ENCODE measurements at places on chromosomes 2 and 18.
A peak's percentile ranks its signal among the peaks of the same experiment; 100 is the strongest.

- DNase-seq: no peak
Measured at GRCh38 chr2:60170272-60170671, 383.2 kb downstream of the BCL11A start.

- no peak for DNase-seq
Measured at GRCh38 chr2:65731476-65731875, 299.1 kb upstream of the SPRED2 start.

DNA sequence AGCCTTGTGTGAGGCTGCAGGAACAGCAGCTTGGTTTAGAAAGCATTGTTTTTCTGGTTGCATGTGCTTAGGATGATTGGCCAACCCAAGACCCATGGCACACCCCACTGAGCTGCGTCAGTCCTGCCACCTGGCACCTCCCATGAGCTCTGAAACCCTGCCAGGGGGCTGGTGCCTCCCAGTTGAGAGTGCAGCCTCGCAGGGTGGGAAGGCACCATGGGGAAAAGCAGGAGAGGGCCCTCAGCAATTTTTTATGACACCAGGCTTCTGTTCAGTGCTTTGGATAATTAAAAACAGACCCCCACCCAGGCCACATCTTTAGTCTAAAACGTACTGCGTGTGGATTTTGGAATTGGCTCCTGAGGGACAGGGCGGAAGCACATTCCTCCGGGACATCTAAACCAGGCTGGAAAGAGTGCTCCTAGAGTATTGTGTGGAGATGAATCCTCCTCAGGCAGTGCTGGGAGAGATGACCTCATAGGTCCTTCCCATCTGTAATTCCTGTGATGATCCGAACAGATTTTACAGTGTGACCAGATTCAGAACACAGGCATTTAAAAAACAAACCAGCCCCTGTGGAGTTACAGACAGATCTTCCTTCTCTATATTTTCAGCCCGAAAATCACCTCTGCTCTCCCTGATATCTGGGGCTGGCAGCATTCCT, 438.3 kb downstream of the ZNF521 start:
- no peak for DNase-seq

DNA sequence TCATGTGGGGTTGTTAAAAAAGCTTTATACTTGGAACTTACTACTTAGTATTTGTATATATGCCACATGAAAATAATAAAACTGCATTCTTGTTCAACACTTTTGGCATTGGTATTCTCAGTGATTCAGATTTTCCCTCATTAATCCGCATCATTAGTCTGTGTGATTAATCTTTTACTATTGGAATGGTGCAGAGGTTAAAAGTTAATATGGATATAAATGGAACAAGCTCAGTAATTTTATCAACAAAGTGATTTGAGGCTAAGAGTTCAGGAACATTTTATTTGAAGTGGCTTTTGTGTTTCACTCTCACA, 45.4 kb upstream of the REG3G start:
- DNase-seq: peak; percentile 30

- no peak for DNase-seq
Measured at GRCh38 chr18:58367425-58368140, 261.3 kb downstream of the ALPK2 start.

- DNase-seq: no peak
Measured at GRCh38 chr2:106867196-106867953, 18.6 kb downstream of the ST6GAL2 start.

DNA sequence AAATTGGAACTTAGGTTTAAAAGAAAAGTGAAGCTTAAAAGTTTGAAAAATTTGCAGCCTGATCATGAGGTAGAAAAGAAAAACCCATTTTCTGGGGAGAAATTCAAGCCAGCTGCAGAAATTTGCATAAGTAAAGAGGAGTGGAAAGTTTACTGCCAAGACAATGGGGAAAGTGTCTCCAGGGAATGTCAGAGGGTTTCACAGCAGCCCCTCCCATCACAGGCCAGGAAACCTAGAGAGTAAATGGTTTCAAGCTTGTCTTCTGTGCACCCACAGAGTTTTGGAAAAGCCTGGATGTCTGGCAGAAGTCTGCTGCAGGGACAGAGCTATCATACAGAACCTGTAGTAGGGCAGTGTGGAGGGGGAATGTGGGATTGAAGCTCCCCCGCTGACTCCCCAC, 254.0 kb upstream of the FSIP2 start:
- DNase-seq: no peak

- no peak for DNase-seq
Measured at GRCh38 chr2:182903566-182903965, 37.1 kb upstream of the FRZB start.

- peak; percentile 89 for DNase-seq
Measured at GRCh38 chr18:36296650-36297416, 680 bp upstream of the FHOD3 start.

DNA sequence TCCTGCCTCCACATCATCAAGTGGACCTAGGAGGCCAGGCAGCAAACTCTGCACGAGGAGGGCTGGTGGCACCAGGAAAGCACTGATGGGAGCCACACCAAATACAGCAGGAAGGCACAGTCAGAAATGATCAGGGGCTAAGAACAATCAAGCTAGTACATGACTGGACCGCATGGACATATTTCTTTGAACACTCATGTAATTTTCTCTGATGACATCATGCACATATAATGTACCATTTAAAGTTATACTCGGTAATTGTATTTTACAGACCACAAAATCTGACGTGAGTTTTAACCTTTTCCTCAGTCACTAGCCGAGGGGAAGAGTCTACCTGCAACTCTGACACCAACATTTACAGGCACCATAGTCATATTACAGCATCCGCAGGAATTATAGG, 76.7 kb downstream of the XDH start:
- no peak for DNase-seq

- no peak for DNase-seq
Measured at GRCh38 chr18:34932363-34932762, 108.8 kb upstream of the MAPRE2 start.

GRCh38 chr18:75159646-75160356, 49.1 kb downstream of the PTGR3 start:
- DNase-seq: peak; percentile 39

DNA sequence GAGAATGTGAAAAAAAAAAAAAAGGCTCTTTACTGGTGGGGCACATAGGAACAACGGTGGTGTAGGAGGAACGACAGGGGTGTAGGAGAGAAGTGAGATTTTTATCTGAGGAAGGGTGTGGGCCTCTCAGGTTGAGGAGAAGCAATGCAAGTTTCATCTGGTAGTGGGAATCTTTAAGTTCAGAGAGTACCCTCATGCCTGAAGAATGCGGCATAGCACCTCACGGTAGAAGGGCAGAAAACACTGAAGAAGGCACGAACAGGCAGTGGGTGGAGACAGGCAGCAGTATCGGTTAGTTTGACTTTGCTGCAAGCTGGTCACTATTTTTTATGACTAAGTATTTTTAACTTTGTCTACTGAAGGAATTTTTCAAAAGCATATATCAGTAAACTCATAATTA, 52.2 kb upstream of the TSPYL6 start:
- no peak for DNase-seq

- DNase-seq: peak; percentile 91
Measured at GRCh38 chr2:199462956-199463692, 5.4 kb upstream of the SATB2 start.

DNA sequence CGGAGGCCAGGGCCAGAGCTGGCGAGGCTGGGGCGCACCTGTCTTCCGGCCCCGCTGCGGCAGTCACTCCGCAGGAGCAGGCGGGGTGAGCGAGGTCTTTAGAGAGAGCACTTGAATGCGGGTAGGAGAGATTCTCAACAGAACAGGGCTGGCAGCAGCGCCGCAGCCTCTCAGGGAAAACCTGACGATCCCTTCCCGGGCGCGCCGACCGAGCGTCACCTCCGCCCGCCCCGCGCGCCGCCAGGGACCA, 526 bp downstream of the PRKRA start:
- no peak for DNase-seq

DNA sequence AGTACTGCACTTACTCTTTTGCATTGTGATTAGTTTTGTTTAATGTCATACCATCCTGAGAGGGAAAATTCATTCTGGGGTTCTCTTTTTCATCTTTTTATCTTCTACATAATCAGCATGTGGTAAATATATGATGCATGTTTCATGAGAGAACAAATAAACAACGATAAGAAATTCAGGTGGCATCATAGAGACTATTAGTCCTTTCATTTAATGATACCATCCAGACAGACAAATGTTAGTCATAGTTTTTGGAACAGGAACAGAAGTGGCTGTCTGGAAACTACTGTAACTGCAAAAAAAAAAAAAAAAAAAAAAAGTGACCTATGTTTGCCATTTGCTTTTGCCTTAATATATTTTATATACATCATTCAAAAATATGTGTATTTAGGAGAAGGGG, 761.0 kb downstream of the EPHA4 start:
- no peak for DNase-seq

- DNase-seq: peak; percentile 54
Measured at GRCh38 chr2:60484133-60484645, 69.3 kb downstream of the BCL11A start.

DNA sequence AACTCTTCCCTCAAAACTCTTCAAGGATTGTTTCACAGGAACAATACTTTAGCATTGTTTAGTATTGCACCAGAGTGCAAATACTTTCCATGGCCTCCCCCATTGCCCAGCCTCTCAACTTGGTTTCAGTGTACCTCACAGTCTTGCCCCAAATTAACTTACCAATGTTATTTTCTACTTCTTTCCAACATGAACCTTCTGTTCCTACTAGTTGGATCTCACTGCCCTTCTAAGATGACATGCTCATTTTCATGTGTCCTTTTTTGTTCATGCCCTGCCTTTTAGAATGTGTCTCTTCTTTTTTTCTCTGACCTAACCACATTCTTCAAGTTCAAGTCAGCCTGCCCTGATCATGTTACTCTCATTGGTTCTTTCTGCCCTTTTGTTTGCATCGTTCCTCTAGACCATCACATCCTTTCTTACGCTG, 4.1 kb downstream of the SPATS2L start:
- no peak for DNase-seq

DNA sequence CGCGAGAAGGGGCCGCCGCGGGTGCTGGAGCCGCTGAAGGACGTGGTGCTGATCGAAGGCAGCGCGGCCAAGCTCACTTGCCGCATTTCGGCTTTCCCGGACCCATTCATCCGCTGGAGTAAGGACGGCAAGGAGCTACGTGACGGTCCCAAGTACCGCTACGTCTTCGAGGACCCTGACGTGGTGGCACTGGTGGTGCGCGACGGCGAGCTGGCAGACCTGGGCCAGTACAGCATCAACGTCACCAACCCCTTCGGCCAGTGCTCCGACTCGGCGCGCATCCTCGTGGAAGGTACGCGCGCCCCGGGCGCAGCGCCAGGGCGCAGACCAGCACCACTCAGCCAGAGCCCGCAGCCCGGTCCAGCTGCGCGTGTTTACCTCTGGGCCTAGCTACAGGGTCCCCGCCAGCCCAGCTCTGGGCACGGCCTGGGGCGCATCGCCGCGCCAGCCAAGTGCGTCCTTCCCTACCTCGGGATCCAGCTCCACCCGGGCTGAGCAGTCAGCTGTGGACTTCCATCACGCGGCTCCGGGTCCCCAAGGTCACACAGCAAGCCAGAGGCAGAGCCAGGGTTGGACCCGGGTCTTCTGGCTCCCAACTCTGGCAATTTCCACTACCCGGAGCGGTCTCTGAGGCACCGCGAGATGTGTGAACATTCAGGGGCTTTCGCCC, 1.7 kb upstream of the GMPPA start:
- peak; percentile 56 for DNase-seq

GRCh38 chr2:52877703-52878102, 889.9 kb upstream of the CHAC2 start:
- no peak for DNase-seq

- DNase-seq: no peak
Measured at GRCh38 chr2:167697194-167697593, 550.2 kb downstream of the STK39 start.

GRCh38 chr2:16666449-16666801, 791 bp upstream of the CYRIA start:
- DNase-seq: no peak

DNA sequence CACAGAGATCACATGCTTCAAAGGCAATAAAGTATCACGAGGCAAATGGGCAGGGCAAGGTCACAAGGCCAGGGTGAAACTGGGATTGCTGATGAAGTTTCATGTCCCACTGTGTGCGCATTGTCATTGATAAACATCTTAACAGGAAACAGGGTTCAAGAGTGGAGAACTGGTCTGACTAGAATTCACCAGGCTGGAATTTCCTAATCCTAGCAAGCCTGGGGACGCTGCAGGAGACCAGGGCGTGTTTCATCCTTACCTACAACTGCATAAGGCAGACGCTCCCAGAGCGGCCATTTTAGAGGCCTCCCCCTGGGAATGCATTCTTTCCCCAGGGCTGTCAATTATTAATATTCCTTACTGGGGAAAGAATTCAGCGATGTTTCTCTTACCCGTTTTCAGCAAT, 33.2 kb downstream of the PTPN4 start:
- no peak for DNase-seq

- DNase-seq: no peak
Measured at GRCh38 chr2:201768918-201769317, 11.8 kb downstream of the ALS2 start.

DNA sequence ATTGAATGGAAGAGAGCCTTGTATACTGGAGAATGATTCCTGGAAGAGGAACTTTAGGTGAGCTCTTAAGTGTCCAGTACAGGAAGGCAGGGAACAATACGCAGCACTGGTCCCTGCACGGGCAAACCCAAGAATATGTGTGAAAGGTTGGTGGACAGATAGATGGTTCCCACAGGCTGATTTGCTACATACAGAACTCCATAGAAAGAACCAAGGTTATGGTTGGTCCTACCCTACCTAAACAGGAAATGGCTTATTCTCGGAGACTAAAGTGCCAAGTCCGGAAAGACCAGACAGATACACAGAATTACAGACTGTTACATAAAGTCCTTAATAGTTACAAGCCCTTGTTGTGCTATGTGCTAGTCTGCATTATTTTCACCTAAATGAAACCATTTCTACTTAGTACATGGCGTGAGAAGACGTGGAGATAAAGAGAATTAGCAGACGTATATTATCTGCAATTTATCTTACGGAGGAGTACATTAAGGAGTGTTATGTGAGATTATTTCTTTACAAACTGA, 1.2 kb downstream of the REV1 start:
- DNase-seq: no peak

- no peak for DNase-seq
Measured at GRCh38 chr2:188609321-188610049, 317.8 kb downstream of the GULP1 start.

DNA sequence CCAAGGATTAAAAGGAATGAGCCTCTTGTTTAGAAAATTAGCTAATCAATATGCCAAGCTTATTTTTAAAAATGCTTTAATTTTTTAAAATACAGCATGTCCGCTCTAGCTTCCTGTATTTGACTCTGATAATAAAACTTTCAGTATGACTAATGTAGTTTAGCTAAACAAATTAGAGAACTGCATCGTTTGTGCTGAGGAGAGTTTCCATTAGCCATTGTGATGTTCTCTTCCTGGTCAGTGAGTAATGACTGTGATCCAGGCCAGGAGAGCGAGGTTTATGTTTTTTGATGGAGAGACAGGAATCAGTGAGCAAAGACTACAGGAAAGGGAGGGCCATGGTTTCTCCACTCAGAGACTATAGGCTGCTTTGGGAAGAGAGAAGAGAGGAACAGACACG, 237.2 kb upstream of the ETAA1 start:
- no peak for DNase-seq

DNA sequence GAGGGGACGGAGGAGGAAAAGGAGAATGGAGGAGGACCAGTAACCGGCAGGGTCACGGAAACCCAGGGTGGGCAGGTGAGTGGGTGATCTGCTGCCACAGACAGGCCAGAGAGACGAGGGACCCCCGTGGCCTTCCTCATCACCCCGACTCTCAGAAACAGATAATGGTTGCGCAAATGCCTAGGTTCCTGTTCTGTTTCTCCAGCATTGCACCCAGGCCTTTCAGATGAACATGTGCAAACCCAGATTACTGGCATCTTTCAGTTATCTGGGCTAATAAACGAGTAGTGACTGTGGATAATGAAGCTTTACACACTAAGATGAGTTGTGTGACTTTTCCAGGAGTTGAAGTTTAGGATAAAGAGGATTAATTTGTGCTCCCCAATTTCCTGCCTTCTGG, 46.5 kb downstream of the TET3 start:
- DNase-seq: no peak

Measured in eye (tissue), 1 donor.